ENCODE measurements at places on chromosomes 7 and 10.
A peak's percentile ranks its signal among the peaks of the same experiment; 100 is the strongest.

- no peak for DNase-seq
Measured at GRCh38 chr10:12717981-12718707, 283.4 kb downstream of the CCDC3 start.

DNA sequence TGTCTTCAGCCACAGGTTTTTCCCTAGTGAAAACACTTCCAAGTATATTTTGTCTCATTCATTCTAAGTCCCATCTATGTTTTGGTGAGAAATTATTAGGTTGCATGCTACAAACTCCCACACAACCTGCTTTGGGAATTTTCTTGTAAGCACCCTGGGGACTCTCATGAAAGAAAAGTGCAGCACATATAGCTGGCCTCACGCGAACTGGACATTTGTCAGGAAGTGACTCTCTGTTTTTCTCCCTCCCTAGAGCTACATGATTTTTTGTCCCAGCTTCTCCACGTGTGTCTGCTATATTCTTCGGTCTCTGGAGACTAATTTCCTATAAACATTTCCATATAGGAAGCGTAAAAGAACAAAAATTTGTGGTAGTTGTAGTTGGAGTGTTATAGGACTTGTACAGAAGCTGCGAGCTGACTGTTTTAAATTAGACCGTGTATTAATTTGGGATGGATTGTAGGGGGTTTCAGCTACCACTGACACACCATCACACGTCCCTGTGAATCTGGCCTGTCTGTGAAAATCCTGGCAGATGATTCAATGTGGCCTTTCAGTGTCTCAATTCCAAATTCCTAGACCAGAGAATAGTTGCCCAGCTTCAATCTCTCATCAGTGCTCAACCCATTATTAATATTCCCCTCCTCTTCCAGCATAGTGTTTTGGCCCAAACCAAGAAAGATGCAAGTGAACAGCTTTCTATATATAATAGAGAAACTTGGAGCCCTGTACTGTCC lies 40.2 kb downstream of the ARL4A start:
- DNase-seq = no peak

DNA sequence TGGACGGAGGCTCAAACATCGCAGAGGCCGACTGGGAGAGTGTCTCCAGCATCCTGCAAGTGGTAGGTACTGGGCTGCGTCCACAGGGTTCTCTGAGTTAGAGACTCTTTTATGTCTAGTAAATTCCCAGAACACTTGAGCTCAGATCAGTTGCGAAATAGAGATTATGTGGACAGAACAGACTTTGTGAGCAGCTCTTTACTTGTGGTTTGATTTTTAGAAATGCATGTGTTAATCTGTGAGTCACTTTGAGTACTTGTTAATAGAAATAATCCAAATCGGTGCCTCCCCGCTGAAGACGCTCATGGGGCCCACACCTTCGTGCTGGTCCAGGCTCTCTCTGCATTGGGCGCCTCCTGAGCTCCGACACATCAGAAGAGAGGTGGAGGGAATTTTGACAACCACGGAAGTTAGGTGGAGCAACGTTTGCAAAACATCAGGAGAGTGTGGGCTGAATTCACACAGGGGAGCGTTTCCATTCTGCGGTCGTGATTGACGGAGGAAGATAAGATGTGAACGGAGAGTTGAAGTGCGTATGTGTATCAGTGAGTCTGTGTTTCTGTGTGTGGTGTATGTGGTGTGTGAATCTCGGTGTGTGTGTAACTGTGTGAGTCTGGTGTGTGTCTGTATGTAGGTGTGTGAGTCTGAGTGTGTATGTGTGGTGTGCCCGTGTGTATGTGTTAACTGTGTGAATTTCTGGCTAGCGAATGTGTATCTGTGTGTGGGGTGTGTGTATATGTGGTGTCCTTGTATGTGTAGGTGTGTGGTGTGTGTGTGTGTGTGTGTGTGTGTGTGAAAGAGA lies 32.1 kb downstream of the PFKP start:
- no peak for DNase-seq

GRCh38 chr10:17430647-17431355 lies 23.6 kb downstream of the ST8SIA6 start:
- peak; percentile 78 for DNase-seq

DNA sequence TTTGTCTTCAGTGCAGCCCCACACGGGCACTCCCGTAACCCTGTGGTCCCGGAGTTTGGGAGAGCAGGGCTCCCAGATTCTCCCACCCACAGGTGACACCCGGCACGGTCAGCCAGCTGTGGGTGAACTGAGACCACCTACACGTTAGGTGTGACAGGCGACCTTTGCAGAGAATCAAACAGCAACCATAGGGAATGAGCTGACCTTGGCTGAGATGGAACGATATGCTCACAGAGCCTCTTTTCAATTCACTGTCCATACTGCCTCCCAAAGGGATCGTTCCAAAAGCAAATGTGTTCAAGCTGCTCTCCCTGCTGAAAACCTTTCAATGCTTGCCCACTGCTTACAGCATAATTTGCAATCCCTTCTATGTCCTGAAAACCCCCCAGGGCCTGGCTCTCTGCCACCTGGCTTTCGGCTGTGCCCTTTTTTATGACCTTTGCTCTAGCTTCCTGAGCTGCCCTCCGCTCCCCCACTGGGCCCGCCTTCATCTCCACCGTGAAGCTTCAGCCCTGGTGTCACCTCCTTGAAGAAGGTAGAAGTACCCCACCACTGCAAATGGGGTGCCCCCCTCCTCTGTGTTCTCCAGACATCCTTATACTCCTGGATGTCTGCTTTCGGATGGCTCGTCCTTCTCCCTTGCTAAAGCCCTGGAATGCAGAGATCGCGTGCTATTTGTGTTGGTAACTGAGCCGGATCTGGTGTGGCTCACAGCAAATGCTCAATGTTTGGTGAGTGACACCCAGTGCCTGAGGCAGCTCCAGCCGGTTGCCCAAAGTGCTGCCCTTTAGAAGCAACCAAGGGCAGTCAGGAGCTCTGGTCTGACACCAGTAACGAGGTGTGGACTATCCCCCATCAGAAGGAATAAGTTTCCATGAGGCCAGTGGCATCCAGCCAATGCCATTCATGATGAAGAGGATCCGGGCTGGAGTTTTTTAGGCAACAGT lies 90.4 kb downstream of the KIAA1549 start:
- DNase-seq = peak; percentile 23

- no peak for DNase-seq
Measured at GRCh38 chr7:129958643-129959470, 6.1 kb upstream of the UBE2H start.

DNA sequence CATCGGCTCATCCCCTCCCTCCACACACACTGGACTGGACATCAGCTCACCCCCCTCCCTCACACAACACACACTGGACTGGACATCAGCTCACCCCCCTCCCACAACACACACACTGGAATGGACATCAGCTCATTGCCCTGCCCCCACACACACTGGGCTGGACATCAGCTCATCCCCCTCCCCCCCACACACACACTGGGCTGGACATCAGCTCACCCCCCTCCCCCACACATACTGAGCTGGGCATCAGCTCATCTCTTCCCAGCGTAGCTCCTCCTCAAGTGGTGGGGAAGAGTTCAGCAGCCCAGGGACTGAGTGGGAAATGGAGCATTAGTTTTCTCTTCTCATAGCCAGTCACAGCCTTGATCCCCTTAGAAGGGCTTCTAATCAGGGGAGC lies 58.1 kb upstream of the WDR11 start:
- no peak for DNase-seq

DNA sequence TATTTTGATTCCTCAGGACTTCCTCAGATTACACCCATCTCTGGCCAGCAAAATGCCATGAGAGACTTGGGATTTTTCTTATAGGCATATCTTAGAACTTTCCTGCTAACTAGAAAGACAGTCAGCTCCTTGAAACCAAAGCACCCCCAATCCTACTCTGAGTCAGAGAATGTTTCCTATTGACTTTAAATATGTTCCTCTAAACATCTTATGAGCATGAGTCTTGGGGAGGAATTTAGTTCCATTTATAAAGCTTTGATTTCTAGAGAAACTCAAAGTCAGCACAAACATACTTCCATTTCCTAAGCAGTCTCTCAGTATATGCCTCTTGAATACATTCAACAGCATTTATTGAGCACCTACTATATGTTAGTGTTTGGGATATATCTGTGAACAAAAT lies 128.5 kb downstream of the INHBA start:
- no peak for DNase-seq

DNA sequence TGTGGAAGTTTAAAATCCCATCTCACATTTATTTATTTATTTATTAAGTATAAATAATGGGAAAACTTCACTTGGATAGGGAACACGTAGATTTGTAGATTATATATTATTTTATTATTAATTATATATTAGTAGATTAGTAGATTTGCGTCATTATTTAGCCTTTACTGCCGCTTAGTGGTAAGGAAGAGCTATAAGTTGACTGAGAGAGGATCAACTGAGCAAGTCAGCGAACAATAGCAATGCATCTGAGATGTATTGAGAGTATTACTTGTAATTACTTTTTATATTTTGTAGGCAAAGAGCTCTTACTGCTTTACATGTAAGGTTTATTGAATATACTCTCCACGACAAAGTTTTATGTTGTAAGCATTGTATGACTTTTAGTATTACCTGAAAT lies 244.5 kb upstream of the ANKRD30A start:
- DNase-seq = peak; percentile 4

DNA sequence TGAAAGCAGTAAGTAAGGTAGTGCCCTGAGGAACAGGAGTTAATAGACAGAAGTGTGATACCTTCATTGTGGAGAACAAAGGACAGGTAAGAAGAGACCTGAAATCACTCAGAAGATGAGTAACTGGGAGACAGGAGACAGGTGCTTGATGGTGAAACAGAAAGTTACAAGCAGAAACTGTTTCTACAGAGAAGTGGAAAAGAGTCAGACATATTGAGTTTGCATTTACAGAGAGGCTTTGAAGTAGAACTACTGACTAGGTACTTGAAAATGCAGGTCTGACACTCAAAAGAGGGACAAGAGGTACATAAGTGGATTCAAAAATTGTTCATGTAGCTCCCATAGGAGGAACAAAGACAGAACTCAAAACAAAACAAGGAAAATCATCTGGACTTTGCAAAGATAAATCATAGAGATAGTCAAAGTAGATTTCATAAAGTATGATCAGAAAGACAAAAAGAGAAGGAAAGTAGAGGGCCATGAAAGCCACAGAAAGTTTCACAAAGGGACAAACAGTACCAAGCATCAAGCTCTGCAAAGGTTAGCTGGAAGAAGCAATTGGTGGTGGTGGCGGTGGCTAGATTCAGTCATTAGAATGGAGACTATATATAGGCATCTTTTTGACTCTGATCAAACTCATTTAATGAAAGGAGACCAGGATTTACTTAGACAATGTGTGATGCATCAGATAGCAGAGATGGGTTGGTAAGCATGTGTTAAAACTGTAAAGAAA lies 198.4 kb downstream of the PCLO start:
- DNase-seq = no peak

- no peak for DNase-seq
Measured at GRCh38 chr10:86261941-86262687, 104.5 kb downstream of the GRID1 start.

- no peak for DNase-seq
Measured at GRCh38 chr7:126524967-126525366, 727.8 kb downstream of the GRM8 start.

DNA sequence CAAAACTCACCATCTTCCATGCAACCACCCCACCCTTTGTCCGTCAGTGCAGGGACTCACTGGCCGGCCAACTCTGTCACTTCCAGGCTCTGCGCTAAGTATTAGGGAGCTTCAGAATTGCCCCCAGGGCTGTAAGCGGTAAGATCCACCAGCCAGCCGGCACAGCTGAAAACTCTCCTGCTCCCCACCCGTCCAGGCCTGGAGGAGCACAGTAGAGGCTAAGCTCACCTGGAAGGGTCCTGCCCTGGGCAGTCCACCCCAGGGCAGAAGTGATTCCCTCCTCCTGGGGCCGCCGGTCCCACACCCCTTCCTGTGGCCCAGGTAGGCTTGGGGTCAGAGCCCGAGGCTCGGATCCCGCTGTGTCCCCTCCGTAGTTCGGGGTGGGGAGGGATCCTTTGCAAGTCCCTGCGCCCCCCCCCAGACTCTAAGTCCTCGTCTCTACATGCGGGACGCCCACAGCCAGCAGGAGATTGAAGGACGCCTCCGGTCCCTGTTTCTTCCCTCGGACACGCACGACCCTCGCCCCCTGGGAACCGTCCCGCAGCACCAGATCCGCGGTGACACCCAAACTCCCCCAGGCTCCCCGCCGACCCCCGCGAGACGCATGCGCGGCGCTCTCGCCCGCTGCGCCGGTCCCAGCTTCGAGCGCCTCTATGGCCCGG lies 138.9 kb downstream of the ARHGAP22 start:
- DNase-seq = no peak

- DNase-seq = no peak
Measured at GRCh38 chr10:13911821-13912520, 325.2 kb downstream of the PRPF18 start.

- DNase-seq = no peak
Measured at GRCh38 chr10:17756557-17757217, 4.7 kb downstream of the TMEM236 start.

DNA sequence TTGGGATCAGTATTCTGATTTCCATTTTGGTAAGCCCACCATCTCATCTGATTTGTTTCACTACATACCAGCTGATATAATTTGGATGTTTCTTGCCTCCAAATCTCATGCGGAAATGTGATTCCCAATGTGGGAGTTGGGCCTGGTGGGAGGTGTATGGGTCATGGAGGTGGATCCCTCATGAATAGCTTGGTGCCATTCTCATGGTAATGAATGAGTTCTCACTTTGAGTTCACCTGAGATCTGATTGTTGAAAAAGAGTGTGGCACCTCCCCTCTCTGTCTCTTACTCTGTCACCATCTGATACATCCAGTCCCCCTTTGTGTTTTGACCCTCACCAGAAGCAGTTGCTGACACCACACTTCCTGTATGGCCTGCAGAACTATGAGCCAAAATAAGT lies 347.3 kb downstream of the ARL4A start:
- DNase-seq = no peak

Measured in smooth muscle cell of the brain vasculature (primary cell).